ENCODE measurements at places on chromosomes 3 and 15.
A peak's percentile ranks its signal among the peaks of the same experiment; 100 is the strongest.

- no peak for ATAC-seq
Observed at GRCh38 chr3:49018707-49019006, 277 bp upstream of the DALRD3 start.

DNA sequence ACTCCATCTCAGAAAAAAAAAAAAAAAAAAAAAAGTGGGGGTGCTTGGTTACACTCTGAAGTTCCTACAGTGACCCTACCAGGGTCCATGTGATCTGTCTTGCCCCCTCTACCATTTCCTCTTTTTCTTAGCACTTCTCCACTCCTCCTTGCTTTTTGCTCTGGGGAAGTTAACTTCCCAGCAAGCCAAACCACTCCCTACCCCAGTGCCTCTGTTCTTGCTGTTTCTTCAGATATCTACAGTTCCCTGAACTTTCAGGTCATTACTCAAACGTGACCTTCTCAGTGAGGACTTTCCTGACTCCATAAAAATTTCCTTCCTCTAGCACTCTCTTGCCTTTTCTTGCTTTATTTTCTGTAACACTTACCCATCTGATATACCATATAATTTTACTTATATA lies 61.1 kb upstream of the GCNT3 start:
- no peak for ATAC-seq

DNA sequence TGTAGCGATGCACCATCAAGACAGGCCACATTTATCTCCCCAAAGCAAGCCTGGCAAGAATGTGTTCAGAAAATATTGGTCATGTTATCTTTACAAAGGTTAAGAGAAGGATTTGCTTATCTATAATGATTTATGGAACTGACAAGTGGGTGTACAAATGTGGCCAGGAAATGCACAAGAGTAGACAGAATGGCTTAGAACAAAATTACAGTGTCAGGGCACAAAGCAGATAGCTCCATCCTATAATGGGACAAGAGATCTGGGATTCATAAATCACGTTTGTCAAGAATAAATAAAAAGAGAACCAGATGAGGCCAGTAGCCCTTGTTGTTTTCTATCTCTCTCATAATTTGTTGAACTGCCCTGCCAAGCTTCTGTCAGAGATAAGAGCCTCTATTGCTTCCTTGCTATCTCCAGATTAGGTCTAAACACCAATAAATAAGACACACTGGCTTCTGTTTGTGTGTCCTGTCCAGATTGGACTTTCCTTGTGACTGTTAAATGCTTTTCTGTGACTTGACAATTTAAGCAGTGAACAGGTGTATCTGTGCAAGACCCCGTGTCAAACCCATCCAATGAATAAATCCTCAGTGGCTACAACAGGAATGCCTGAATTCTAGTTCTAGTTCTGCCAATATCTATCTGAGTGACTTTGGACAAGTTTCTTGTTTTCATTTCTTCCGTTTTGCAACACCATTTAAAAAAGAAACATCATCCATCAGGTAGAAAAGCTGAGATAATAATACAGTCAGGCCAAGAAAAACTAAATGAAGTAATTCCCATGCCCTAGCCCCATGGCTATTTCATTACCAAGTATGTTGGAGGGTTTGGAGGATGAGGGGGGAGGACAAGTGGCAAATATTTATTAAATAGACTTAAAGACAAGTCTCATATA lies 157.2 kb downstream of the DCLK3 start:
- ATAC-seq, result no peak

DNA sequence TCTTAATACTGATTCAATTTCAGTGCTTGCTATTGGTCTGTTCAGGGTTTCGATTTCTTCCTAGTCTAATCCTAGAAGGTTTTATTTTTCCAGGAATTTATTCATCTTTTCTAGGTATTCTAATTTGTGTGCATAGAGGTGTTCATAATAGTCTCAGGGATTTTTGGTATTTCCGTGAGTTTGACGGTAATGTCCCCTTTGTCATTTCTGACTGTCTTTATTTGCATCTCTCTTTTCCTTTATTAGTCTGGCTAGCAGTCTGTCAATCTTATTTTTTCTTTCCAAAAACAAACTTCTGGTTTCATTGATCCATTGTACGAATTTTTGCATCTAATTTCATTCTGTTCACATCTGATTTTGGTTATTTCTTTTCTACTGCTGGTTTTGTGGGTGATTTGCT lies 35.2 kb upstream of the CD200R1L start:
- ATAC-seq, result no peak

- ATAC-seq, result no peak
Observed at GRCh38 chr15:83538682-83539081, 91.5 kb downstream of the SH3GL3 start.

DNA sequence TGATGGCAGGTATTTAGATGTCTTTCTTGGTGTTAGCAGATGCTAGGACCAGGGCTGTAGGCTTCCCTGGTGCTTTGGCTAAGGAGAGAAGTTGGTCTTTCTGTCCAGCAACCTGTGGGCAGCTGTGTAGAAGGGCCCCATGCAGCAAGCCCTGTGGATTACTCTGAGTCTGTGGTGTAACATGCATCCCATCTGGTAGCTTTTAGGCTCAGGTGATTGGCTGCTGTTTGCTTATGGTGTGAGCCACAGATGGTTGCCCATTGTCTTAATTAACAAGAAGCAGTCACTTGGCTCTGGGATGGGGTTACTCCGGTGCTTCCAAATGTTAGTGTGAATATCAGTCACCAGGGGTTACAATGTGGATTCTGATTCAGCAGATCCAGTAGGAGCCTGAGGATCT lies 368.6 kb upstream of the C2CD4B start:
- ATAC-seq, result no peak

- no peak for ATAC-seq
Observed at GRCh38 chr3:113103588-113103987, 107.8 kb upstream of the BOC start.

GRCh38 chr3:51500632-51501131 lies 867 bp upstream of the DCAF1 start:
- no peak for ATAC-seq

GRCh38 chr3:54511766-54512365 lies 389.5 kb downstream of the CACNA2D3 start:
- ATAC-seq, result no peak

- ATAC-seq, result no peak
Observed at GRCh38 chr15:64558460-64559179, 98.2 kb downstream of the ZNF609 start.

DNA sequence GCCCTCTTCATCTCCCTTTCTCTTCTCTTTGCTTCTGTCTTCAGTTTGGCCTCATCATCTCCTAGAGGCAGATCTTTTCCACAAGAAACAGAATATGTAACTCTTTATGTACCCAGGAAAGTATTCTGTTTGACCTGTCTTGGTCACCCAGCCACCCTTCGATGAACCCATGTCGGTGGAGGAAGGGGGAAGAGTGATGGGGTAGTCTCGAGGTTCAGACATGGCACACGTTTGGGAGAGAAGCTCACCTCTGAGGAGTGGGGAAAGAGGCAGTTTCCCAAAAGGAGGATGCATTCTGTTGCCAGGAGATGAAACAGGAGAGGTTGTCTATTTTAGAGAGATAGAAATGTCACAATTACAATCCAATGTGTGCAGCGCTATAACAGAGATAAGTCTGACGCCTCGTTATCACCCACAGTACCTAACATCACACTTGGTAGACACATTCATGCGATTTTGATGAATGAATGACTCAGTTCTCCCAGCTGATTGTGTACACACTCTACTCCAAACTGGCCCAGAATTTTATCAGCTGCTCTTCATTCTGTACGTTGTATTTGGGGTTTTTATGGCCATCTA lies 722 bp upstream of the CCDC50 start:
- peak; percentile 11 for ATAC-seq

- ATAC-seq, result no peak
Observed at GRCh38 chr3:156803952-156804741, 22.0 kb upstream of the LEKR1 start.

DNA sequence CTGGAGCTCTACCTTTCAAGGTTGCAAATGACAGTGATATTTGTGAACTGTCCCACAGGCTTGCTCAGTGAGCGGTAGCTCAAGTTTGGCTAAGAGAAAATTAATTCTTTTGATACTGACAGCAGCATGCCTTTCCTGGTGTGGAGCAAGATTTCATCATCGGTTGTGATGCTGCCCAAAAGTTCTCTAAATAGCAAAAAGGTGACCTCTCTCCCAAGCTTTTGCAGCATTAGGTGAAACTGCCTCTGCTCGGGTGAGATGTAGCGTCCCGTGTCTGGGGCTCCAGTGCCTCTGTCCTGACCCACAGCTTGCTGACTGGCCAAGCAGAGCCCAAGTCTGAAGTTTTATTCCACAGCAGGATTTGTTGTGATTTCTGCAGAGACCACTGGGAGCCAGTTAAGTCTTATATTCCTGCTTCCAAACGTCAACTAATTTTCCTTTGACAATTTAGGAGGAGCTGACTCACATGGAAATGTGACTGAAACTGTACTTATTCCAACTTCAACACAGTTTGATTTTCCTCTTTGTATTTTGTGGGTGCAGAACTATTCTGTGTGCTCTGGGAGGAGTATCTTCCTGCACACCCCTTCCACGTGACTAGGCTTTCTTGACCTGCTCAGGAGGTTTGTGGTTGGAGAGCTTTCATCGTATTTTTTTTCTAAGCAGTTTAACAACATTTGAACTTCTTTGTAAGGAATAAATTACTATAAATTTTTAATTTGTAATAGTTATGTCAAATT lies 5.9 kb downstream of the SYNM start:
- peak; percentile 26 for ATAC-seq

- ATAC-seq, result peak; percentile 35
Observed at GRCh38 chr3:43747641-43748040, 56.9 kb downstream of the ABHD5 start.

GRCh38 chr3:148044151-148044550 lies 635.0 kb downstream of the ZIC1 start:
- no peak for ATAC-seq

DNA sequence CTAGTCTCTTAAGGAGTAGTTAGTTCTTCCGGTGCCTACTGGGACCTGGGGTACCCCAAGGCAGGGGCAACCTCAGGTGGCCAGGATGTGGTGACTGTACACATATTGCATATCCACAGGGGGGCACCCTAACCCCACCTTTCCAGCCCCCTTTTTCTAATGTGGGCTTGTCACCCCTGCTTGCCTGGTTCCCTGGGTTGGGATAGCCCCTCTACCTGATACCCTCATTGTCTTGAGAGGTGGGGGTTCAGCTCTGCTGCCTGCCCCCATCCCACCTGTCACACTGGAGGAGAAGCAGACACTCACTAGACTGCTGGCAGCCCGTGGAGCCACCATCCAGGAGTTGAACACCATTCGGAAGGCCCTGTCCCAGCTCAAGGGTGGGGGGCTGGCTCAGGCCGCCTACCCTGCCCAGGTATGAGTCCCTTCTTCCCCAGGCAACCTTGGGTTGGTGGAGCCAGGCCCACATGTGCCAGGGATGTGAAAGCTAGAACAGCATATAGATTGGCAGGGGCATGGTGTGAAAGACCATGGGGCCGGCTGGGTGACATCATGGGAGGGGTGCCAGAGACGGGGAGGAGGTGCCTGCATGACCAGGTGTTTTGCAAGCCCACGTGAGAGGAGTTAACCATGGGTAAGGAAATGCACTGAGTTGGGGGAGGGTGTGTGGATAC lies 4.0 kb downstream of the GLYCTK start:
- no peak for ATAC-seq

DNA sequence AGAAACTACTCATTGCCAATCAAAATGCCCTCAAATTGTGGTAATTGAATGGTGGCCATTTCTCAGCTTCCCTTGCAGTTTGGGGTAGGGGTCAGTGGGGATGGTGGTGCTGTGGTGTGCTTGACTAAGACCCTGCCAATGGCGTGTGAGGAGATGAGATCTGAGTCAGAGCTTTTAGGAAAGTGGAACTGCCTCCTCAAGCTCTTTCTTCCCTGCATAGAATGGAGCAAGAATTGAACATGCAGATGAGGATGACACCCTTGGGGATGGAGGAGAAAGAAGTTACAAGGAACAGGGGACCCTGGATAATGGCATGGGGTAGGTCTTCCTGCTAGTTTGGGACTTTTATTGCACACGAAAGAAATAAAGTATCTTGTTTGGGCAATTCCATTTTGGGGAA lies 188.0 kb downstream of the PEX5L start:
- no peak for ATAC-seq

Measured in gastroesophageal sphincter (tissue), 4 donors.